ENCODE measurements at places on chromosomes 16 and 17.

DNA sequence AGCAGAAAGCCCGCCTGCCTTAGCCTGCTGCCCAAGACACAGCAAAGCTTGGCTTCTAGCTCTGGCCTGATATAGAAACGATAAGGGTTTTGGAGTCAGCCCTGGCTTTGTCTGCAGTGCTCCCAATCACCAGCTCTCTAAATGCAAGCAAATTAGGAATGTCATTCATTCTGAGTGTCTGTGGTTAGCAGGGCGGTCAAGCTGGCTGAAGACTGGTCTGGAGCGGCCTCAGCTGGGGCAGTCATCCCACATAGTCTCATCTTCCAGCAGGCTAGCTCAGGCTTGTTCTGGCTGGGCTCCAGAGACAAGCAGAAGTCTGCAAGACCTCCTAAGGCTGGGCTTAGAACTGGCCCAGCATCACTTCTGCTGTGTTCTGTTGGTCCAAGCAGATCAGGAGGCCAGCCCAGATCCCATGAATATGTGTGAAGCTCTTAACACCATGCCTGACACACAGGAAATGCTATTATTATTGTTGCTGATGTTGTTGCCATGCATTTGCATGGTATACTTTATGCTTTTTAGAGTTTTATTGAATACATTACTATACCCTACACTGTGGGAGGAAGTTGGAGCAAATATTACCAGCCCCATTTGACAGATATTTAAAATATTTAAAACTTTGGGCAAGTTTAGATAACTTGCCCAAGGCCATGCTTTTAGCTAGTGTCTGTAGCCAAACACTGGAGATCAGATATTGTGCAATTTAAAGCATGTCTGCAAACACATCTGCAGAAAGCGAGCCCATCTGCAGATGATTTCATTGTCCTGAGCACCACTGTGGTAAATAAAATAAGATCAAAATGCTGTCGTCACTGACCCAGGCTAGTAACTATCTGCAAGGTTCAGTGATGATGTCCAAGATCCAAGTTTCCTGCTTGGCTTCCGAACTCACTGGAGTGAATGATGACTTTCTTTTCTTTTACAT, 24.8 kb downstream of the TMC7 start:
- no peak for DNase-seq

DNA sequence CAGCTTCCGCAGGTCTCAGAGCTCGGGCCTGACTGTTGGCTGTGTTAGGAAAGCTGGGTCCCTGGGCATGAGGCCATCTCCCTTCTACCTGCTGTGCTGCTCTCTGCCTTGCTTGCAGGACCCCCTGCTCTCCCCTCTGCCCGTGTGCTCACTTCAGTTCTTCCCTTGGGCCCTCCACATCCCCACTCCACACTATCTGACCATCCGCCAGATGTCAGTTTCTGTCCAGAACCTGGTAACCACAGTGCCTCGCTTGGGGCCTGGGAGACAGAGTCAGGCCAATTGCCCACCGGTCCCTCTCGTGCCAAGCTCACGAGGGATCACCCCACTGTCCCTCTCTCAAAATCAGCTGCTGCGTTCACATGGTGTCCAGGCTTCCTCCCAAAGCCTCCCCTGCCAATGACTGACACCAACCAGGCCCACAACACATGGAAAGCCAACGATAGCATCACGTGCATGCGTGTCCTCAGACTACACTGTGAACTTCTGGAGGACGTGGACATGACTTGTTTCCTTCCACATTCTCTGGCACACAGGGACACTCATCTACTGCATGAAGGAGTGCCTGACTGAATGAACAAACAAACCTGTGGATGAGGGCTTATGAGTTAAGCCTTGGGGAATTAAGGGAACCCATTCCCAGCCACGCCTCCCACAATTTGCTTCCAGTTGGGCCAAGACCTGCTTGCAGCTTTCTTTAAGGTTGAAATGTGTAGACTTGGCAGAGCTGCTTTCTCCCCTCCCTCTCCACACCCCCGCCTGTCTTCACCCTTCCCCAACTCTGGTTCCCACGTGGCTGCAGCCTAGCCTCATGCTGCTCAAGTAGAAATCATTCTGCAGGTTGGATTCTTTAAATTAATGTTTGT, 72.5 kb upstream of the ZNF423 start:
- no peak for DNase-seq

DNA sequence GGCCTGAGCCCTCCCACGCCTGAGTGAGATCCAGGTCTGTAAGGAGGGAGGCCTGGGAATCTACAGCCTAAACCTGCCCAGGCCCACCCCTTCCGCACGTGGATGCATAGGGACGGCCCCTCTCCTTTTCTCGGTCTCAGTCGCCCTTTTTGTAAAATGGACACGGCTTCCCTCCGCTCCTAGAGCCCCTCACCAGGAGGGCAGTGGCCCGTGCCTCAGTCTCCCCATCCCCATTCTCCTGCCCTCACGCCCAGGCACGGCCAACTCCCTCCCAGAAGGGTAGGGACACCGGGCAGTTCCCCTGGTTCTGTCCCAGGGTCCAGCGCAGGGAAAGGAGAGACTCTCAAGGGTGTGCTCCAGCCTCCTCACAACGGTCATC, 48.1 kb downstream of the WNT3 start:
- no peak for DNase-seq

- DNase-seq, result no peak
Measured at GRCh38 chr17:14833201-14833785, 431.8 kb downstream of the PMP22 start.

GRCh38 chr16:1282324-1282973, 26.6 kb downstream of the TPSD1 start:
- no peak for DNase-seq

GRCh38 chr16:68779891-68780290, 42.8 kb downstream of the CDH1 start:
- DNase-seq, result no peak

- DNase-seq, result no peak
Measured at GRCh38 chr17:39966771-39967170, 4.0 kb downstream of the GSDMA start.

GRCh38 chr17:31289790-31290189, 7.2 kb downstream of the OMG start:
- DNase-seq, result no peak

DNA sequence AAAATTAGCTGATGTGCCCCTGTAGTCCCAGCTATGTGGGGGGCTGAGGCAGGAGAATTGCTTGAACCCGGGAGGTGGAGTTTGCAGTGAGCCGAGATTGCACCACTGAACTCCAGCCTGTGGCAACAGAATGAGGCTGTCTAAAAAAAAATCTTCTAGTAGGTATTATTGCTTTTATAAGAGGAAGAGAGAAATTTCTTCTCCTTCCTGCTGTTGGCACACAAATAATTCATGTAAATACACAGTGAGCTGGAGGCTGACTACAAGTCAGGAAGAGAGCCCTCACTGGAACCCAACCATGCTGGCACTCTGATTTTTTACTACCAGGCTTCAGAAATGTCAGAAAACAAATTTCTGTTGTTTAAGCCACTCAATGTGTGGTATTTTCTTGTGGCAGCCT, 6.7 kb downstream of the PRDM7 start:
- no peak for DNase-seq

- no peak for DNase-seq
Measured at GRCh38 chr17:75367312-75367711, 38.2 kb downstream of the GRB2 start.

All from midbrain (tissue), 1 donor.